WTC11 (cell line): ENCODE measurements at places on chromosomes 6 and 20.

DNA sequence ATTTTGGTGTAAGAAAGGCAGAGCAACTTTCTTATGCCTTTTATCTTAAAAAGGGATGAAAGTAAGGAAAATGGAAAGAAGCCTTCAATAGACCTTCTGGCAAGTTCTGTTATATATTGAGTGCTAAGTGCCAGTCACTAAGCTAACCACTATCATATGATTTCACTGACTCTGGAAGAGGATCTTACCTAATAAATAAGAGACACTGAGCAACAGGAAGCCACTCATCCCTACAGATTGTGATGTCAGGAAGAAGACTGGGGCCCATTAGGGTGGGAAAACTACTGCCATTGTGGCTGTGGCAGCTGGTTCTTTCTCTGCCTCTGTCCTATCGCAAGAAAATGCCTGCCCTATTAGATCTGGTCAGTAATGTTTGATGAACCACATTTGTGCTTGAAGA, 89.6 kb downstream of the AIG1 start:
- DNase-seq, result no peak

- no peak for DNase-seq
These were observed 12.8 kb downstream of the KCTD20 start for GRCh38 chr6:36455486-36456027.

DNA sequence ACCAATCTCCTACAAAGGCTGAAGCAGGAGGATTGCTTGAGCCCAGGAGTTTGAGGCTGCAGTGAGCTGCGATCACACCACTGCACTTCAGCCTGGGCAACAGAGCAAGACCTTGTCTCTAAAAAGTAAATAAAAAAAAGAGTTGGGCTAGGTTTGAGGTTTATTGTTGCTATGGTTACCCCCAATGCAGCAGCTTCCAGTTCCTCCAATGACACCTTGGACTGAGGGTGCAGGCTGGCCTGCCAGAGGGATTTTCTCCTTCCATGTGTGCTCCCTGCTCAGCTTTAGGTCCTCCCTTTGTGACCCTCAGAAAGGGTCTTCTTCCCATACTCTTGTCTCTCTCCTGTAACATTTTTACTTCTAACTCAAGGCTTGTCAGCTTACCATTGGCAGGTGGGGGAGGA, 10.6 kb upstream of the TBC1D20 start:
- no peak for DNase-seq

DNA sequence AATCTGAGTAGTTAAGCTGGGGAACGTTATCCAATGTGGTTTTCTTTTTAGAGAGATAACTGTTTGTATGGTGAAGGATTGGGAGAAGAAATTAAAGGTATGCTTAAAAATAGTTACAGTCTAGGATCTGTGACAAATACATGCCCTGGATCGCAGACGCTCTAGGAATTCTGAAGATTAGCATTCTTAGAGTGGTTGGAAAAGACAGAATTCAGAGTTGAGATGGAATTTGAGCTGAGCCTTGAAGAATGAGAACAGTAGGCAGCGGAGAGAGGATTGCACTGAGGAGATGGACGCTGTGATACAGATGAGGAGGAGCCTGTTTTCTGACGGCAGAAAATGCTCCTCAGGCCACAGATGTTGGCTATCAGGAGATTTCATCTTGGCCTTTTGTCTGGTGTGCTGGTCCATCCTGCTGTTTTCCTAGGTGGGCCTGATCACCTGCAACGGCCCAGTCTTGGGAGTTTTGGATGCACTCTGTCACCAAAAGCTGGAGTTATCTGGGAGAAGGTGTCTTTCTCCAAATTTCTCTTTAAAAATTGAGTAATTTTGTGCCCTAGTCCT, 48.3 kb upstream of the KIF25 start:
- no peak for DNase-seq

GRCh38 chr6:121965739-121966138, 433.7 kb upstream of the HSF2 start:
- no peak for DNase-seq

- DNase-seq, result no peak
These were observed 20.9 kb upstream of the KCNG1 start for GRCh38 chr20:51043811-51044210.

- DNase-seq, result no peak
These were observed at the start of gene GMEB2 for GRCh38 chr20:63626424-63627128. TSS of gene GMEB2 (minus strand) at chr20:63627101. CDS start at chr20:63619397, 7,704 bp downstream.

GRCh38 chr6:111912904-111913303, 39.7 kb upstream of the FYN start:
- DNase-seq, result no peak

DNA sequence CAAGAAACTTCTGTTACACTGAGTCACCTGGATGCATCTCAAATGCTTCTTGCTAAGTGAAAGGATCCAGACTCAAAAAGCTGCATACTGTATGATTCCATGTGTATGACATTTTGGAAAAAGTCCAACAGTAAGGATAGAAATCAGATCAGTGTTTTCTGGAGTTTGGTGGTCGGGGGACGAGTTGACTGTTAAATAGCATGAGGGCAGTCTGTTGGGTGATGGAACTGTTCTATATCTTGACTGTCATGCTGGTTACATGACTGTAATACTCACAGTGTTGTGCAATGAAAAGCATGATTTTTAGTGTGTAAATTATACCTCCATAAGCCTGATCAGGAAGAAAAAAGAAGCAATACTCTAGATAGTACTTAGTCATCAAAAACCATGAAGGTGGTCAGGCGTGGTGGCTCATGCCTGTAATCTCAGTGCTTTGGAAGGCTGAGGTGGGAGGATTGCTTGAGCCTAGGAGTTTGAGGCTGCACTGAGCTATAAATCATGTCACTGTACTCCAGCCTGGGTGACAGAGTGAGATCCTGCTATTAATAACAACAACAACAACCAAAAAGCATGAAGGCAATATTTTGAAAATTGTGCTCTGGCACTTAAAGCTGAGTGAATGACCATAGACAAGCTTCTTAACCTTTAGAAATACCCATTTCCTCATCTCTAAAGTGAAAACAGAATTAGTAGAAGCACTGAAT, 30.5 kb upstream of the SASH1 start:
- no peak for DNase-seq

- no peak for DNase-seq
These were observed 71.8 kb downstream of the MTHFD1L start for GRCh38 chr6:150937132-150937906.

GRCh38 chr6:147065786-147066185, 138.4 kb upstream of the STXBP5 start:
- no peak for DNase-seq

GRCh38 chr6:137914530-137915193, 47.6 kb downstream of the TNFAIP3 start:
- no peak for DNase-seq

- DNase-seq, result no peak
These were observed 33.9 kb downstream of the KCNK17 start for GRCh38 chr6:39280247-39280731.

DNA sequence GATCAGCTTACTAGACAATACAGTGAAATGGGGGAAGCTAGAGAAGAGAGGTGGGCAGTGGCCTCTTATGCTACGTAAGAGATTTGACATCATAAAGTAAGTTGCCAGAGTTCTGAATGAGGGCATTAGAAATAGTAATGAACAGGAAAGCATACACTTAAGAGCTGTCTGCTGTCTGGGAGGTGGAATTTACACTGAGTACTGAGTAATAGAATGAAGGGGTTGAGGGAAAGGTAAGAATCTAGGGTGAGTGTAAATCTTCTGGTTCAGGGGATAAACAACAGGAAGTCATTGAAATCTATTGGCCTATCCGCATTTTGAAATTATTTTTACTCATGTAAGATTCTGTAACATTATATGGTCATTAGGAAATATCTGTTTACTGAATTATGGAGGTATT, 35.8 kb downstream of the HLA-DMB start:
- no peak for DNase-seq

- DNase-seq, result no peak
These were observed 28.5 kb upstream of the IFNGR1 start for GRCh38 chr6:137247724-137248123.
